IPS DF 6.9 (cell line): ENCODE measurements at places on chromosomes 7 and 10.

- no peak overlapping the region for H3K27ac ChIP-seq
- H3K4me3 ChIP-seq = no peak overlapping the region
- peaks cover 12% of the 10 kb centered on the region for H3K4me1 ChIP-seq
Observed at GRCh38 chr10:125064681-125065492, 95.5 kb downstream of the CTBP2 start.

DNA sequence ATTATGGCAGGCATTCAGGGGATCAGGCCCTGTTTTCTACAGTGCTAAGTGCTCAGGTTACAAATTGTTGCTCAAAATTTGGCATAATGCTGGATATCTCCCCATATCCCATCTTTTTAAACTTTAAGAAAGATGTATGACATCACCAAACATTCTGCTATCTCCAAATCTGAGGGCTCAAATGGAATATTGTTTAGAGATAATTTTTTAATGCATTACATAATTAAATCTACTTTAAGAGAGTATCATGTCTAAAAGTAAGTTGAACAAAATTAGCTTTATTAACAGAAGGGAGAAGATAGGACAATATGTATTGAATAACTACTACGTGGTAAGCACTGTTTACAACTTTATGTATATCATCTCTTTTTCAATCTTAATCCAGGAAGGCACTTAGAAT is 13.9 kb downstream of the NT5C3A start:
- no peaks in the 10 kb centered on the region for H3K4me1 ChIP-seq
- H3K27me3 ChIP-seq = no peaks in the 10 kb centered on the region
- no peaks in the 10 kb centered on the region for H3K36me3 ChIP-seq
- H3K27ac ChIP-seq = no peak overlapping the region
- no peak for DNase-seq

DNA sequence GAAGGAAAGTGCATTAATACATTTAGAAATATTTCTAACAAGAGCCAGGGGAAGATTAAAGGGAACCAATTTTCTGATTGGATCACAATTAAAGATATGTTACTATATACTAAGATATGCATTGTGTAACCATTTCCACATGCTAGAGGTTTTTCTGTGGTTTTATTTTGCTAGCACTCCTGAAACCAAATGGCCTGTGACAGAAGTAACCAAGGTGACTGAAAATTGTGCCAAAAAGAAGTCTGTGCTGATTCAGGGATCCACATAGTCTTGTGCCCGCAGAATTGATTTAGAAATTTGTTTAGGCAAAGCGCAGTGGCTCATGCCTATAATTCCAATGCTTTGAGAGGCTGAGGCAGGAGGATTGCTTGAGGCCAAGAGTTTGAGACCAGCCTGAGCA is 1.8 kb downstream of the CC2D2B start:
- no peak for DNase-seq
- no peaks in the 10 kb centered on the region for H3K36me3 ChIP-seq
- no peak overlapping the region for H3K27ac ChIP-seq
- no peaks in the 10 kb centered on the region for H3K4me1 ChIP-seq

GRCh38 chr10:72250666-72251065 is 23.1 kb upstream of the DDIT4 start:
- H3K4me1 ChIP-seq = peaks cover 9% of the 10 kb centered on the region; the same call in 1 of the 2 replicates
- no peak overlapping the region for H3K27ac ChIP-seq
- no peaks in the 10 kb centered on the region for H3K27me3 ChIP-seq
- no peak overlapping the region for H3K4me3 ChIP-seq
- H3K36me3 ChIP-seq = no peaks in the 10 kb centered on the region

- DNase-seq = no peak
- H3K36me3 ChIP-seq = no peaks in the 10 kb centered on the region
- no peak overlapping the region for H3K27ac ChIP-seq
- H3K4me1 ChIP-seq = 0 out of 2 replicates have a peak, but pooled peaks cover 2% of the 10 kb centered on the region
- no peaks in the 10 kb centered on the region for H3K27me3 ChIP-seq
Observed at GRCh38 chr10:16986082-16986405, 143.6 kb downstream of the CUBN start.

DNA sequence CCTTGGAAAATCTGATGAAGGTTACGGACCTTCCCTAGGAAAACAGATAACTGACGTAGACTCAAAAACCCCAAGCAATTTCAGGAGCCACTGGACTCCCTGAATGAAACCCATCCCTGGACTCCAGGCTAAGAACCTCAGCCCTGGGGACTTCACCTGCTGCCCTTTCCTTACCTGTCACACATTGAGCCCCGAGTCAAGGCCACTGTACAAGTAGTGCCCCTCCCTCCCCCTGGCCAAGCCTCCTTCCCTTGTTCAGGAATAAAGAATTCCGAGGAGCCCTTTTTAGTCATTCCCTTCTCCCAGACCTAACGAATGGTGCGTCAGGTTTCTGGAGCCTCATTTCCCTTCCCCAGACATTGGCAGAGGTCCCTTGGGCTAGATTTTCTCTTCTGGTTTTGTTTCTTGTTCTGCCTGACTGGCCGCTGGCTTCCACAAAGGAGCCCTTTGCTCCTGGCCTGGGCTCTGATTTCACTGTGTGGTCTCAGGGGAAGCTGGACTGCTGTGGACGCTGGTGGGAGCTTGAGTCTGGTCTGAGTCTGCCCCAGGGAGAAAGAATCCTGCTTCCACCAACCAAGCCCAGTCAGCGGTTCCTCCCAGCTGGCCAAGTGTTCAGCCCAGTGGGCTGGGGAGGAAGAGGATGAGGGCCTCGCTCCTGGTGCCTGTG is 31.7 kb downstream of the ZNF775 start:
- H3K27ac ChIP-seq = no peak overlapping the region
- H3K4me3 ChIP-seq = no peak overlapping the region
- peaks cover 9% of the 10 kb centered on the region for H3K36me3 ChIP-seq
- H3K27me3 ChIP-seq = no peaks in the 10 kb centered on the region
- H3K4me1 ChIP-seq = peaks cover 10% of the 10 kb centered on the region; the same call in 1 of the 2 replicates

DNA sequence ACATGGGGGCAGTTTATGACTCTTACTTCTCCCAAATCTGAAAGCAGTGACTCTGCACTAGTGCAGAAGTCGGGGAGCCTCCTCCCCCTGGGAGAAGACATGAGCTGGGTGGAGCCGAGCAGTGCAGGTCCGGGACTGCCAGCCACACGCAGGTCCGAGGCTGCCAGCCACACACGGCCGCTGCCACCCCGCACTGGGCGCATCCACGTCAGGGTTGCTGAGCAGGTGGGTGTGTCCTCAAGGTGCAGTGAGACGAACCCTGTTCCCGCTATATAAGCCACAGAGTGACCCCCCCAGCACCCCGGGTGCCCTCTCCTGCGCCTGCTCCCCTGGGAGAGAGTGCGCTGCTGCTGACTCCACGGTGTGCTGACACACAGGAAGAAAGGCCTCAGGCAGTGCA is 430.2 kb downstream of the PTPRN2 start:
- H3K27me3 ChIP-seq = no peaks in the 10 kb centered on the region
- no peak overlapping the region for H3K27ac ChIP-seq
- no peak overlapping the region for H3K4me3 ChIP-seq
- no peaks in the 10 kb centered on the region; the same call in 1 of the 2 replicates for H3K36me3 ChIP-seq

- no peak overlapping the region for H3K27ac ChIP-seq
- no peaks in the 10 kb centered on the region for H3K27me3 ChIP-seq
- H3K4me3 ChIP-seq = no peak overlapping the region
- no peak for DNase-seq
- H3K36me3 ChIP-seq = no peaks in the 10 kb centered on the region
Observed at GRCh38 chr10:72062382-72062781, 26.0 kb downstream of the SPOCK2 start.
